ENCODE measurements at places on chromosomes 7 and 10. TPM values are rescaled to one million over a fixed set of nuclear protein-coding genes. Genes with fewer than 3 reads are reported as not detected.

DNA sequence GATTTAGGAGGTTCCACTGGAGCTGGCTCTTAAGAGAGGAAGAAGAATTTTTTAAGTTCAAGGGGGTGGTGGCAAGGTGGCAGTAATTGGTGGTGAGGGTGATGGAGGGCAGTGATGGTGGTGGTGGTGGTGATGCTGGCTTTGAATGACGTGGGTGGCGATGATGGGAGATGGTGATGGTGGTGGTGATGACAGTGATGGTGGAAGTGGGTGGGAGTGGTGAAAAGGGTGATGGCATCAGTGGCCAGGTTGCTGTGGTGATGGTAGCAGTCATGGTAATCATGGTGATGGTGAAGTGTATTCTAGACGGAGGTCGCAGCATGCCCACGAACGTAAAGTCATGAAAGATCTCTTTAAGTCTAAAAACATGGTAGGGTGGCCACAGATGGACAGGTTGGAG, 197.3 kb downstream of the PTEN start:
- DNase-seq = no peak
- no peaks in the 10 kb centered on the region for H3K27me3 ChIP-seq
- no peak overlapping the region for H3K4me3 ChIP-seq
- H3K36me3 ChIP-seq = no peaks in the 10 kb centered on the region
- peaks cover 6% of the 10 kb centered on the region for H3K4me1 ChIP-seq

DNA sequence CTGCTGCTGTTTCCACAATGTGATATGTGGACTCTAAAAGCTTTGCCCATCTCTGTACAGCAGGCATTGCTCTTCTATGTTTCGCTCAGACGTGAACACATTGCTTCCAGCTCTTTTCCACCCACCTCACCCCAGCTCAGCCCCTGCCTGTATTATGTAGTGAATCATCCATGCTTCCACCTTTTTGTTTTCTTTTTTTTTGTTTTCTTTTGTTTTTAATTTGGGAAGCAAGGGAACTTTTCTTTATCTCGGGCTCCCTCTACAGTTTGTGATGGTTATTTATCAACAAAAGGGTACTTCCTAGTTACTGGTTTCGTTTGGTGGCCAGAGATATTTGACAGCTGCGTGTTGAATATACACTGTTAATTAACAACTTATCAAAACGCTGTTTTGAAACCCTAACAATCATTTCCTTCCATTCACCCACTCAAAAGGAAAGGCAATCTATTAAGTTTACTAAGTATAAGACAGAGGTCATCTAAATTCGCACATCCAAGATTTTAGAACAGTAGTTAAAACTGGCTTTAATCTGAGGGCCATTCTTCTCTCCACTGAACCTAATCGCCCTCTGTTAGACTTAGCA, 127.9 kb upstream of the STK17A start:
- no peak overlapping the region for H3K4me3 ChIP-seq
- no peaks in the 10 kb centered on the region for H3K36me3 ChIP-seq
- H3K27me3 ChIP-seq = no peaks in the 10 kb centered on the region

DNA sequence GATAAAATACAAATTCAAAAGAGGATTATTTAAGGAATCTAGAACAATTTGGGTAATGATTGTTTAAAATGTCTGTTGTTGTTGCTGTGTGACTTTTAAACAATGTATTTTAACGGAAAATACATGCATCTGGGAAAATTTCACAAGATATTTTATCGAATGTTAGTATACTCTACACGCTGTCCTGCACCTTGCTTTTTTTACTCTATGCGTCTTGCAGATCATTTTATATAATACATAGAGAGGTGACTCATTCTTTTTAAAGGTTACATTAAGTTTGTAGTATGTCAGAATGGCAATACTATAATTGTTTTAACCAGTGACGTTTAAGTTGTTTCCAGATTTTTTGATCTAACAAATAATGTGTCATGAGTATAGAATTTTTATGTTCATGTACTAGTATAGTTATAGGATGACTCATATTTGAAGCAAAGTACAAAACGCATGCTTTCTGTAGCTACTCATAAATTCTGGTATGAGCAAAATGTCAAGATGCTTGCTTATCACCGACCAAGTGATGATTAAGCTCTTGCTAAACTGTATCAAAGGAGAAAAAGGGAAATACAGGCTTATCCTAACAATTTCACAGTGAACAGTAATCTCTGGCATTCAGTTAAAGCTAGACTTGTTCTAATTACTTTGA, 4.9 kb downstream of the DKK1 start:
- H3K36me3 ChIP-seq = no peaks in the 10 kb centered on the region
- H3K27me3 ChIP-seq = no peaks in the 10 kb centered on the region
- no peak overlapping the region for H3K27ac ChIP-seq
- no peaks in the 10 kb centered on the region for H3K4me1 ChIP-seq

GRCh38 chr7:141585592-141586510, 34.6 kb downstream of the AGK start:
- no peaks in the 10 kb centered on the region for H3K36me3 ChIP-seq
- H3K4me3 ChIP-seq = no peak overlapping the region
- H3K4me1 ChIP-seq = no peaks in the 10 kb centered on the region
- DNase-seq = no peak
- no peak overlapping the region for H3K27ac ChIP-seq
- H3K27me3 ChIP-seq = no peaks in the 10 kb centered on the region

- H3K27me3 ChIP-seq = no peaks in the 10 kb centered on the region
- no peak overlapping the region for H3K27ac ChIP-seq
- H3K4me1 ChIP-seq = peaks cover 2% of the 10 kb centered on the region
- H3K36me3 ChIP-seq = no peaks in the 10 kb centered on the region
- no peak overlapping the region for H3K4me3 ChIP-seq
- DNase-seq = no peak
Measured at GRCh38 chr7:27992097-27992496, 188.5 kb downstream of the JAZF1 start.

DNA sequence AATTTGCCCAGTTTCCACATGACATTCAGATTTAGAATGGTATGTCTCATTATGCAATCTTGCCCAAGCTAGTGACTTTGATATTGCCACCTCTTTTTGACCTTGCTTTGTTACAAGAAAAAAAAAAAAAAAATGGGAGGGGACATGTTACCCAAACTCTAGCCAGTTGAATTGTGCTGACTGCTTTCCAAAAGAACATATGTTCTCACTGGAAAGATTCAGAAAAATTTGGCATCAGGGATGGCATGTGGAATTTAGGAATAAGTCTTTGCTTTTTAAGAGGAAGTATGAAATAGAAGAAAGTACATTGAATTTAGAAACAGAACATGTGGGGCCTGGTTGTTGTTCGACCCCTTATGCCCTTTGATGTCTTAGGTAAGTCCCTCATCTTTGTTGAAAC, 846.8 kb downstream of the NRG3 start:
- H3K27me3 ChIP-seq = no peaks in the 10 kb centered on the region
- no peak overlapping the region for H3K4me3 ChIP-seq
- no peaks in the 10 kb centered on the region for H3K4me1 ChIP-seq
- no peak for DNase-seq

DNA sequence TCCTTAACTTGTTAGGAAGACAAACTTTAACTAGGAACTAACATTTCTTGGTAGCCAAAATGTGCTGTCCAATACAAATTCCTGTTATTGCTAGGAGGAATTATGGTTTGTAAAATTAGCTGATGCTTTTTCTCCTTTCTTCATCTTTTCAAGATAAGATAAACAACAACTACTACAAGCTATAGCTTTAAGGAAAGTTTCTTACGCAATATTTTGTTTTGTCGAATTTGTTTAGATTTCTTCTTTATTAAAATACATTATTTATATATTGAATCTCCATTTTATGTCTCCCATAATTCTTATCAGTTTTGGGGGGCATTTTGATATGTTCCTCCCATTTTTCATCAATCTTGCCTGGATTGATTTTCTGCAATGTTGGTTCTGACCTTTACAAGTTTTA, 277.5 kb downstream of the SUGCT start:
- no peak overlapping the region for H3K27ac ChIP-seq
- H3K27me3 ChIP-seq = no peaks in the 10 kb centered on the region
- H3K36me3 ChIP-seq = no peaks in the 10 kb centered on the region
- DNase-seq = no peak

Gene SUMF2
- total RNA-seq = 95.2 TPM

Gene ZFYVE27
- 33.2 TPM for total RNA-seq

Gene SCART1
- 7.3 TPM for total RNA-seq
